Osteocyte (in vitro differentiated cells): ENCODE measurements at places on chromosomes 12 and 14. TPM values are rescaled to one million over a fixed set of nuclear protein-coding genes. Genes with fewer than 3 reads are reported as not detected.

GPR132 gene
- total RNA-seq = 0.16 and 0.24 TPM in 2 replicates

DNA sequence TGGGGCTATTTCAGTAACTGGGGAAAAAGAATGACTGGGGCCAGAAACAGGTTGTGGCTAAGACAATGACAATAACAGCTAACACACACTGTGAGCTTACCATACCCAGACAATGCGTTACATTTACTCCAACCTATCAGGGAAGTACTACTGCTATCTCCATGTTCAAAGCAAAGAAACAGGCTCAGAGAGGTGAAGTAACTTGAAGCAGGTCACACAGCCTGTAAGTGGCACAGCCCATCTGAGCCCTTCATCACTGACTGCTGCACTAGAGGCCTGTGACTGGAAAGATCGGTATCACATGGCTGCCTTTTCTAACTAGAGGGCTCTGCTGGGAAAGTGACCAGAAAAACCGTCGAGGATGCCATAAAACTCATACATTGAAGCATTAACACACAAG lies 7.9 kb downstream of the GCN1 start:
- H3K4me3 ChIP-seq = no peak overlapping the region
- H3K27me3 ChIP-seq = no peaks in the 10 kb centered on the region
- H3K4me1 ChIP-seq = peaks cover 1% of the 10 kb centered on the region
- no peak overlapping the region for H3K27ac ChIP-seq
- DNase-seq = no peak

PARP11 gene
- 6.7 and 8.7 TPM in 2 replicates for total RNA-seq

EIF2S3B gene
- total RNA-seq = 0.73 and 0.97 TPM in 2 replicates

- H3K27ac ChIP-seq = no peak overlapping the region
- H3K27me3 ChIP-seq = peaks cover 3% of the 10 kb centered on the region
- DNase-seq = no peak
- H3K36me3 ChIP-seq = no peaks in the 10 kb centered on the region
These were observed 796.4 kb downstream of the MED13L start for GRCh38 chr12:115481141-115481540.

GRCh38 chr12:52794479-52795331 lies 1.2 kb downstream of the KRT3 start:
- H3K36me3 ChIP-seq = no peaks in the 10 kb centered on the region
- no peak overlapping the region for H3K27ac ChIP-seq
- no peak for DNase-seq

- no peak for DNase-seq
- H3K36me3 ChIP-seq = no peaks in the 10 kb centered on the region
- no peaks in the 10 kb centered on the region for H3K4me1 ChIP-seq
- H3K4me3 ChIP-seq = no peak overlapping the region
- no peaks in the 10 kb centered on the region for H3K27me3 ChIP-seq
These were observed 38.7 kb downstream of the ADGRD1 start for GRCh38 chr12:130992448-130992847.

DLST gene
- total RNA-seq = 101 and 107 TPM in 2 replicates

DNA sequence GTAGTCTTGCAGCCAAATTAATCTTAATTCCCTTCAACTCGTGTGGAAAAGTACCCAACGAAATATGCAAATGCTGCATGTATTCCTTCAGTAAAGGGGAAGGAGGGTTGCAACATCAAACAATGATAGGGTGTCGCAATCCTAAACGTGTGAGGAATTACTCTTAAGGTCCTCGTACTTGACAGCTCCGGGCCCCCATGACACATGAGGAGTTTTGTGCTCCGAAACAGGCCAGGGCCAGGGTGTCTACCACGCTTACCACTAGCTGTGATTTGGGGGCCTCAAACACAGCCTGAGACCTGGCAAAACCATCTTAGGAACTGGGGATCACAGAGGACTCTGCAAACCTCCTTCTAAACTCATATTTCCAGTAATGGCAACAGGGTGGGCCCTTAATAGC lies 20.4 kb downstream of the FOS start:
- DNase-seq = no peak
- no peak overlapping the region for H3K27ac ChIP-seq
- no peak overlapping the region for H3K4me3 ChIP-seq
- H3K27me3 ChIP-seq = no peaks in the 10 kb centered on the region

- DNase-seq = no peak
- no peaks in the 10 kb centered on the region for H3K36me3 ChIP-seq
- H3K4me3 ChIP-seq = peak within 1 kb of the TSS; percentile 68
- peaks cover 43% of the 10 kb centered on the region for H3K4me1 ChIP-seq
These were observed at the start of gene HSPB8 for GRCh38 chr12:119178544-119179334. TSS of gene HSPB8 (plus strand) at chr12:119178931. CDS start at chr12:119179313, 382 bp downstream.

DNA sequence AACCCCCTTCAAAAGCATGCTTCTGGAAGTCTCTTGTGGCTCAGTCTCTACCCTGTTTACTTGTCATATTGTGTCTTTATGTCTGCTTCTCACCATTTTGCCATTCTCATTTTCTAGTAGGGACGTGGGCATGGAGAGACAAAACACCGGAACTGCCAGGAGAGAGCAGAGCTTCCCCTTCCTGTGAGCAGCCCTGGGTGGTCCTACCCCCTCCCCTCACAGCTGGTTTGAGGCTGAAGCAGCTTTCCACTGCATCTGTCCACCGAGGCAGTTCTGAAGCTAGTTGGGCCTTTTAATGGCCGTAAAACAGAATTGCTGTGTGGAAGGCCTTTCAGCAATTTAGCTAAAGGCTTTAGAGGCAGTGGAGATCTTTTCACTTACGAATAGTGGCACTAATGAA lies 77.0 kb downstream of the PELI2 start:
- DNase-seq = peak; percentile 46
- no peaks in the 10 kb centered on the region for H3K36me3 ChIP-seq
- peak overlapping the region; percentile 76 for H3K27ac ChIP-seq
- H3K4me3 ChIP-seq = no peak overlapping the region

DNA sequence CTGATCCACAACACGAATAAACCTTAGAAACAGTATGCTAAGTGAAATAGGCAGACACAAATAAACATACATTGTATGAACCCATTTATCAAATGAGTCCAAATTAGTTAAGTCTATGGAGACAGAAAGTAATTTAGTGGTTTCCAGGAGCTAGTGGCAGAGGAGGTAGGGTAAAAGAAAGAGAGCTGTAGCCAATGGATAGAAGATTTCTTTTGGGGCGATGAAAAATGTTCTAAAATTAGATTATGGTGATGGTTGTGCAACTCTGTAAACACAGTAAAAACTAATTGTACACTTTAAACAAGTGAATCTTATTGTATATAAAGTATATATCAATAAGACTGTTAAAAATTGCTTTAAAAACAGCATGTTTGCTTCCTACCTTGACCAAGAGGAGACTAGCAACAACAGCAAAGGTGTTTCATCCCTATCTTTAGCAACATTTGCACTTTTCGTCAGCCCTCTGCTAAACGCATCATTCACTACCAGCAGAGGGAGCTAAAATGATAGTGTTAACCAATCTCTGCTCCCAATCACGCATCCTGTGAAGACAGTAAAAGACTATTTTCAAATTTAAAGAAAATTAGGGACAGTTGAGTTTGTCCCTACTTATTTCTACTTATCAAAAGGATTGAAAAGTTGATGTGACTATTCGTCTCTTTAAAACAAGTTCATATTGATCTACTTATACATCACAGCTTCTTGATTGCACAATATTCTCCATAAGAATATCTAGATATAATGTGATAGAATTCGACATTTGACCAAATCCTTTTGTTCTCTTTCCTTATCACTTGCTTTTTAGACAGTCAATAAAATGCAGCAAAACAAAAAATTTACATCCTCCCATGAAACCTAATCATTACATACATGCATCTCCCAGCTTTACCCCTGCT lies 24.0 kb upstream of the LGR5 start:
- H3K27ac ChIP-seq = no peak overlapping the region
- peaks cover 11% of the 10 kb centered on the region for H3K4me1 ChIP-seq
- peaks cover 6% of the 10 kb centered on the region for H3K36me3 ChIP-seq
- H3K4me3 ChIP-seq = no peak overlapping the region
- H3K27me3 ChIP-seq = no peaks in the 10 kb centered on the region
- no peak for DNase-seq
